WTC11 (cell line): ENCODE measurements at places on chromosomes 7 and 10.

- DNase-seq: no peak
Observed at GRCh38 chr10:119328223-119328622, 120.9 kb downstream of the GRK5 start.

DNA sequence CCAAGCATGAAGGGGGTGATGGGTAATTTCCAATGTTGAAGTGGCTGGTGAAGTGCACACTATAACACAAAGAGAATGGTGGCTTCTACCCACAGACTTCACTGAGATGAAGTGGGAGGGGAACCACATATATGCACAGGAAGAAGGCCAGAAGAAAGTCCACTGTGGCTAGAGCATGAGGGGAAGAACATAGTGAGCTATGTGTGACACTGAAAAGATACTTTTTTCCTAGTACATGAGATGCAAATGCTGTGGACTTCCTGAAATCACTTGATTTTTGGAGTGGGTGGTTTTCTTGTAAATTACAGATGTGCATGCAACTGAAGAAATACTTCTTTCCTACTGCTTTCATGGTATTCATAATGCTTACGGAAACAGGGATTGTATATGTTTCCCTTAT is 115.6 kb upstream of the PHYHIPL start:
- DNase-seq: no peak

DNA sequence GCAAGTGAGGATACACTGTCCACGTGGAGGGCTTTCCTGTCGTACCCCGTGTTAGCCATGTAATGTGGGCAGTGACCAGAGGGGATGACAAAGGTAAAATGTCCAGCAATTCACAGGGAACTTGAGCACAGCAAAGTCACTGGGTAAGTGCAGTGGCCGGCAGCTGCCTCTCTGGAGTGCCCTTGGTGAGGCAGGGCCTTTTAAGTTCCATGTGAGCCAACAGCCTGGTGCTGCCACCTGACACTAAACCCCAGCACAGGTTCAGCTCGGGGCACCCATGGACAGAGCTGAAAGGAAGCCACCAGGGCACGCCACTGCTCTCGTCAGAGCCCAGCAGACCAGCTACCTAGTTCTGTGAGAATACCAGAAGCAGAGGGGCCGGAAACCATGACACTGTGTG is 168.3 kb downstream of the PRKAG2 start:
- DNase-seq: no peak

GRCh38 chr10:5165738-5166137 is 19.2 kb downstream of the AKR1C8 start:
- DNase-seq: no peak

DNA sequence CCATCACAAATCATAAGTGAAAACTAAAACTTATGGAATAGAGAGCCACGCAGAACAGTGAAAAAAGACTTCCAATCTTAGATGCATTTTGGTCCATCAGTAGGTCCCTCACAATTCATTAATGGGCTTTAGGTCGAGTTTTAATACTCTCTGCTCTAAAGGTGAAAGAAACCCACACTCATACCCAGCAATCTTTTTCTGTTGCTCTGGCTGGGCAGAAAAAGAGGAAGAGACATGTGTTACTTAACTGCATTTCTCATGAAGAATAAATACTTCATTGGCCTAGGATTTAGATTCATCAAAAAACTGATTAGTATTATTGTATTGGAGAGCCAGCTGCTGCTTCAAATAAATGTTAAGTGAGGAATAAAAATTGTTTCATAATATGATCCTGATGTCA is 645.7 kb downstream of the PHTF2 start:
- DNase-seq: no peak

DNA sequence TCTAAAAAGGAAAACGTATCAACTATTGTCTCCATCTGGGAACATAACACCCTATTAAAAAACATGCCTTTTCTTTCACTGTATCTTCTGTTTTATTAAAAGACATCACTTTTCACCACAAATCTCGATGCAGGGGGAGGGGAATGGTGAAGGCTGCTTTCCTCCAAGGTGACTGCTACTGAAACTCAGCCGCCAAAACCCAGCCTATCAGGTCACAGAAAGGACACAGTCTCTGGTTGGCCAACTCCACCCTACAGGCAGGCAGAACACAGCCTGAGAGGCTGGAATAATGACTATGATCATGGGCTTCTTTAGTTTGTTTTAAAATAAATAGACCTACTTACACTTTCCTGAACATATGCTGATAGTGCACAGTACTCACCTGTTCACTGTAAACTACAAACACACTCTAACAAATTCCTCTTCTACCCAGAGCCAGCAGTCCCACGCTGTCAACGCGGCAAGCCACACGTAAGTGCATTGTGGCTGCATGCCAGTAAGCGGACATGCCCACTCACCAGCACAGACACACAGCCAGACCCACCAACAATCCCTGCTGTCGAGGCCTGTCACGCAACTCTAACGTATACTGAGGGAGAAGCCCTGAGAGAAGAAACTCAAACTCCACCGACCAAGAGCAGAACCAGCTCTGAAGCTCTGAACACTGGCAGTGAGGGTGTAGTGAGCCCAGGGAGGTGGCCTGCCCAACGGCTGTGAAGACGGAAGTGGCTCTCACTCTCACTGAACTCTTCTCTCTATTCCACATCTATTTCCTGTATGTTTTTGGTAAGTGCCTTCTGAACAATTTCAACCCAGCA is 41.8 kb downstream of the NCAPG2 start:
- no peak for DNase-seq

- no peak for DNase-seq
Observed at GRCh38 chr7:13262929-13263530, 575.6 kb downstream of the ARL4A start.
